Calu3 (cell line): ENCODE measurements at places on chromosomes 2 and 18. TPM values are rescaled to one million over a fixed set of nuclear protein-coding genes. Genes with fewer than 3 reads are reported as not detected.

Gene TM4SF20
- not detected in 2 replicates for total RNA-seq

Gene DSG1
- not detected in 2 replicates for total RNA-seq

Gene NHEJ1
- 12.1 and 12.4 TPM in 2 replicates for total RNA-seq

Gene RAB6C
- not detected in 2 replicates for total RNA-seq

Gene BOLL
- total RNA-seq, result not detected in 2 replicates

Gene NT5C1B
- not detected in 2 replicates for total RNA-seq

Gene ZNF385B
- 0.57 and 0.86 TPM in 2 replicates for total RNA-seq

Gene IL36B
- not detected in 2 replicates for total RNA-seq

Gene FBXO36
- total RNA-seq, result 0.42 and 0.83 TPM in 2 replicates

Gene MYO5B
- 56.7 and 59.1 TPM in 2 replicates for total RNA-seq

Gene POU3F3
- total RNA-seq, result not detected in 2 replicates

Gene FOXI3
- not detected in 2 replicates for total RNA-seq

Gene UGT1A9
- total RNA-seq, result 3.5 and 4.3 TPM in 2 replicates

Gene GAD1
- total RNA-seq, result 11.2 and 11.5 TPM in 2 replicates

Gene EMILIN1
- total RNA-seq, result 0.12 and 0.19 TPM in 2 replicates

Gene DCDC2C
- total RNA-seq, result not detected in 2 replicates

Gene ZNF519
- total RNA-seq, result 26.4 and 27.0 TPM in 2 replicates

Gene NOSTRIN
- total RNA-seq, result 12.5 and 18.4 TPM in 2 replicates

Gene CTAGE1
- not detected in 2 replicates for total RNA-seq

Gene LGALSL
- 9.3 and 12.1 TPM in 2 replicates for total RNA-seq

Gene LRP1B
- 0.05 and 0.21 TPM in 2 replicates for total RNA-seq

Gene SCYGR7
- not detected in 2 replicates for total RNA-seq

Gene MYOM1
- 16.5 and 20.4 TPM in 2 replicates for total RNA-seq

Gene HOXD3
- total RNA-seq, result not detected in 2 replicates

Gene KYNU
- 64.2 and 78.7 TPM in 2 replicates for total RNA-seq

Gene ALK
- not detected in 2 replicates for total RNA-seq

Gene STAT4
- 0.85 and 1.3 TPM in 2 replicates for total RNA-seq

Gene CEP76
- total RNA-seq, result 10.1 and 12.7 TPM in 2 replicates

Gene GAL3ST2
- total RNA-seq, result 0.27 TPM in 1 of 2 replicates, not detected in the other

Gene PNO1
- 23.6 and 24.3 TPM in 2 replicates for total RNA-seq

Gene FAM110C
- total RNA-seq, result 17.9 and 20.6 TPM in 2 replicates

Gene TTC39C
- total RNA-seq, result 21.7 and 26.8 TPM in 2 replicates

Gene SKA1
- 20.3 and 22.5 TPM in 2 replicates for total RNA-seq

Gene ALLC
- not detected in 2 replicates for total RNA-seq
